SJSA1 (cell line): ENCODE measurements at places on chromosomes 1 and 21. TPM values are rescaled to one million over a fixed set of nuclear protein-coding genes. Genes with fewer than 3 reads are reported as not detected.

The CEP170 gene
- 47.0 and 65.2 TPM in 2 replicates for total RNA-seq

The HOOK1 gene
- total RNA-seq, result not detected in 2 replicates

The TMEM82 gene
- total RNA-seq, result not detected in 2 replicates

- DNase-seq, result no peak
These were observed 176.4 kb downstream of the MIS18A start for GRCh38 chr21:32102426-32102825.

DNA sequence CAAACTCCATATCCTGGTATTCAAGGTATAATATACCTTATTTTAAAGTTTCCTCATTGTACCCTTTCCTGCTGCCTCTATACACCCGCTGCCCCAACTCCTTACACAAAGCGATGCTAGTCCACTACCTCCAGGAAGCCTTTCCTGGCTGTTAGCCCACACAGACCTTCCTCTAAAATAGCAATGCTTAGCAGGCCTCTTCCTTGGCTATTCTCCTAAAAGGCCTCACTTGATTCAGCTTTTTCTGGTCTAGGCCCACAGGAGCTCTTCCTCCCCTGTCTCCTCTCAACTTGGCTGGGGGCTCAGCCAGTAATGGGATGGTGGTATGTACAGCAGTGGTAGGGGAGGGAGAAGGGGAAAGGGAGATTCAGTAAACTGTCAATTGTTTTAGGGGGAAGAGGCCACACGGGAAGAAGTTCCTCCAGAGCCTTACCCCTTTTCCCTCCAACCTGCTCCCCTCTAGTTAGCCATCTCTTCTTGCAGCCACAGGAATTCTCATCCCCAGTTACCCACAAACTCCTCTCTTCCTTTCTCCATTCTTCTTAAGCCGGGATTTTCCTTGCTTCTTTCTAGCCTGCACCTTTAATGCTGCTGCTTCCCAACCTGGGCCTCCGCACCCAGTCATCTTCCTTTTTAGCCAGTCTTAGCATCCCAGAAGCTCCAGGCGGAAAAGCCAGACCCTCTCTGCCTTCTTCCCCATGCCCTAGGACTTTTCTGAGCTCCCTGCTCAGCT lies 2.6 kb downstream of the LRRC41 start:
- DNase-seq, result no peak
